ENCODE measurements at places on chromosomes 7 and 10. TPM values are rescaled to one million over a fixed set of nuclear protein-coding genes. Genes with fewer than 3 reads are reported as not detected.

The VAX1 gene
- polyA plus RNA-seq: not detected

The PLCE1 gene
- polyA plus RNA-seq: 2.0 TPM

The EN2 gene
- polyA plus RNA-seq: not detected

The CNPY1 gene
- polyA plus RNA-seq: not detected

The CRHR2 gene
- polyA plus RNA-seq: not detected

The GSTO1 gene
- polyA plus RNA-seq: 185 TPM

The HOXA9 gene
- 0.78 TPM for polyA plus RNA-seq
